ENCODE measurements at places on chromosomes 3 and 15.

DNA sequence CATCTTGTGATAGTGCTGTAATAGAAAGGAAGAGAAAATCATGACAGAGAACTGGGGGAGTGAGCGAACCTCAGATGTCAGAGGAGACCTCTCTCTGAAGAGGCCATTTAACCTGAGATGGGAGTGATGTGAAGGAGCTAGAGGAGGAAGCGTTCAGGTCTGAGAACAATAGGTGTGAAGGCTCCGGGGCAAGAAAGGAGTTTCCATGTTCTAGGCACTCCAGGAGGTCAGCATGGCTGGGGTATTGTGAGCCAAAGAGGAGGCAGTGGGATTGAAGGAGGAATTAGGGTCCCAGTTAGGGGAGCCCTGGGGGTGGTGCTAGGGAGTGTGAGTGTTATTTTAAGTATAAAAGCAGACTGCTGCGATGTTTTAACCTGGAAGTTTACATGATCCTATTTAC lies 8.8 kb upstream of the FILIP1L start:
- H3K27ac ChIP-seq, result no peak overlapping the region
- no peak overlapping the region for H3K4me3 ChIP-seq
- DNase-seq, result no peak
- H3K4me1 ChIP-seq, result no peaks in the 10 kb centered on the region

GRCh38 chr15:48500595-48500994 lies 144.9 kb downstream of the FBN1 start:
- no peak overlapping the region for H3K4me3 ChIP-seq
- peaks cover 57% of the 10 kb centered on the region for H3K36me3 ChIP-seq
- no peaks in the 10 kb centered on the region for H3K27me3 ChIP-seq
- no peaks in the 10 kb centered on the region for H3K4me1 ChIP-seq

- H3K27ac ChIP-seq, result no peak overlapping the region
- H3K27me3 ChIP-seq, result no peaks in the 10 kb centered on the region
- no peak overlapping the region for H3K4me3 ChIP-seq
- no peaks in the 10 kb centered on the region for H3K4me1 ChIP-seq
- no peak for DNase-seq
- no peaks in the 10 kb centered on the region for H3K36me3 ChIP-seq
These were observed 63.3 kb downstream of the ABHD5 start for GRCh38 chr3:43753741-43754715.

DNA sequence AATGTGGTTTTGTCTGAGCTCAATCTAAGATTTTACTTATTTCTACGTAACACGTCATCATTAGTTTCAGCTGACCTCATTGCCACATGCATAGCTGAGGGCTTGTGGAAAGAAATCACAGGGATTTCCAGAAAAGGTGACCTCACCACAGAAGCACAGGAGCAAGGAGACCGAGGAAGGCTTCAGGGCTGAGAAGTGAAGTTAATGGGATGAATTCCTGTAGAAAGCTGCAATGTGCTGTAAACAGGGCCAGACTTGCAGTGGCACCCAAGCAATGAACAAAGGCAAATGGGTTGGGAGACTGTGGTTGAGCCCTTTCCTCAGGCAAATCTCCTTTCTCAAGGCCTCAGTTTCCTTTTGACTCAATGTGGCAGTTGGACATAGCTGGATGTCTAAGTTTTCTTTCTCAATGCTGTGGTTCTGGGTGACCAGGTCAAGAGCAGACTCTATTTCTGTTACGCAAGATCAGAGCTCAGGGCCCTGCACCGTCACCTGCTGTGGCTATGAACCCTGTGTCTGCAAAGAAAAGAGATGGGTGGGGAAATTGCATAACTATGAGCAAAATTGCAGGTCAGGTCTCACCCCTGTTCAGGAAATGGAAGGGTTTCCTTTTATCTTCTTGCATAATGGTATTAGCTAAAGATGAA lies 252.2 kb upstream of the TBL1XR1 start:
- peak; percentile 38 for DNase-seq
- no peaks in the 10 kb centered on the region for H3K27me3 ChIP-seq

DNA sequence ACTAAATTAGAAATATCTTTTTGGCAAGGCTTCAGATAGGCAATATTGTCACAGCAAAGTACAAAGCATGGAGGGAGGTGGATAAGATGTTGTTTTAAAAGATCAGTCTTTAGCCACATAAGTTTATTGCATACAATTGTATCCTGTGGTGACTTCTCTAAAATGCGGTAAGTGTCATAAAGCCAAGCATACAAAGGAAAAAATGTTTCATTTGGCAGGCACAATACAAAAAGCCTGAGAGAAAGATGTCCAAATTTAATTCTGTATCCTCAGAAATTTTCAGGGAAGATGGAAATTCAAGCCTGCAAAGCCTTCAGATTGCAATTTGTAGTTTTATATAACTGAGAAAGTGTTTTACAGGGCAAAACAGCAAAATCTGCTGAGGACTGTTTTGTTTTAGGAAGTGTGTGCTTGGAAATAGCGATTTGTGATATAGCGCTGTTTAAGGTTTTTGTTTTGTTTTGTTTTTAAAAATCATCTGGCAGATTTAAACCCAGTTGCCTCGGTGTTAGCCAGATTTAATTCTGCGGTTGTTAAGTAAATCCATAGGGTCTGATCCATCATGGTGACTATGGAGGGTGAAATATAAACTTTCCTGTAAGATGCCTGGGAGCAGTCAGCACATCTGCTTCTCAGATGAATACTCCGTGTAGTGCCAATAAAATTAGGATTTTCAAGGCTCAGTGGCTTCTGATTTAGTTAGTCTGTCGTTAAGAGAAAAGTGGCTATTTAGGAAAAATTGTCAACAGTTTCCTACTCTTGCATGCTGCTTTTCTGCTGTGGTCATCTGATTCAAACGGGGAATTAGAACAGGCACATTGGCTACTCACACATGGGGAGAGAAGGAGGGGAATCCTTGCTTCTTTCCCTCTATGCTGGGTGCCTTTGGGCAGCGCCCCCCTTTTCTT lies 8.0 kb downstream of the KAT2B start:
- H3K4me3 ChIP-seq, result no peak overlapping the region
- no peaks in the 10 kb centered on the region for H3K27me3 ChIP-seq
- H3K36me3 ChIP-seq, result no peaks in the 10 kb centered on the region
- peak overlapping the region; percentile 63 for H3K27ac ChIP-seq

DNA sequence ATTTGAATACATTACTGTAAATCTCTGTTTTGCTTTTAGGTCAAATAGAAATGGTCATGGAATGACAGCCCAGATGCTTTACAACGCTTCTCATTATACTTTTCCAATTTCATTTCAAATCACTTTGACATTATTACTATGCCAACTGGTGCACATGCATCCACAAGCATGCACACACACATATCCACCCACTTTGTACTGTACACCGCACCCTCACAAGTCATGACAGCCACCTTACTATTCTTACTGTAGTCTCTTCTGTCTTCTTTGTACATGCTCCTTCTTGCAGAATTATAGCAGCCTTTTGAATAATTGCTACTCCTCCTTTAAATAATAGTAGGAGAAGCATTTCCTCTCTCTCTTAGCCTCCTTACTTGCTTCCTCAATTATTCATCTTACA lies 1361.4 kb downstream of the ROBO1 start:
- H3K4me1 ChIP-seq, result no peaks in the 10 kb centered on the region
- no peak for DNase-seq
- H3K4me3 ChIP-seq, result no peak overlapping the region

GRCh38 chr3:49671291-49672288 lies 2.6 kb upstream of the APEH start:
- peaks cover 9% of the 10 kb centered on the region for H3K36me3 ChIP-seq
- no peak overlapping the region for H3K27ac ChIP-seq
- no peaks in the 10 kb centered on the region for H3K27me3 ChIP-seq

- no peak for DNase-seq
- peak overlapping the region; percentile 72 for H3K27ac ChIP-seq
- no peaks in the 10 kb centered on the region for H3K27me3 ChIP-seq
These were observed 244.1 kb downstream of the LPP start for GRCh38 chr3:188397766-188398705.

Measured in stomach (tissue), 19 donors.